ENCODE measurements at places on chromosomes 7 and 10.

GRCh38 chr7:93923942-93924341 lies 2.4 kb downstream of the GNG11 start:
- DNase-seq, result peak; percentile 30

GRCh38 chr10:78653555-78653954 lies 415.2 kb upstream of the ZMIZ1 start:
- DNase-seq, result no peak

DNA sequence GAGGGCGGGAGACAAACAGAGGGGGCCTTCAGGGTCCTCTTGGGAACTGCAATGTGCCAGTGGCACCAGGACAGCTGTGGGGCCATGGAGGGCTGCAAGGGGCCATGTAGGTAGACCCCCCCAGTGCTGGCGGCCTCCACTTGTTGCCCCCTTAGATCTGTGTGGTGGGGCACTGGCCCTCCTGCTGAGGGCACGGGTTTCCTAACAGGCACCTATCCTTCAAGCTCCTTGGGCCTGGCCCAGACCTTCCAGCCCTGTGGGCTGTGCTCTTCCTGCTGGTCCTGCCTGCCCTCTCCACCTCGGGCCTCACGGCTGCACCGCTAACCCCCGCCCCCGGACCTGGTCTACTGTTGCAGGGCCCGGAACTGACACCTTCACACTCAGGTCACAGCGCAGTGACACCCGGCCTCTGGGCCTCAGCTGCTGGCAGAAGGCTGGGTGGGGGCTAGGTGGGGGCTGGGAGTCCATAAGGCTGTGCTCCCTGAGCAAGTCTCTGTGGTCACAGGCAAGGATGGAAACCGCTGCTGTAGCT lies 12.6 kb downstream of the RASGEF1A start:
- DNase-seq, result no peak

- no peak for DNase-seq
Measured at GRCh38 chr7:111650456-111650999, 88.2 kb upstream of the IMMP2L start.

- no peak for DNase-seq
Measured at GRCh38 chr7:77765481-77765880, 32.8 kb downstream of the TMEM60 start.

DNA sequence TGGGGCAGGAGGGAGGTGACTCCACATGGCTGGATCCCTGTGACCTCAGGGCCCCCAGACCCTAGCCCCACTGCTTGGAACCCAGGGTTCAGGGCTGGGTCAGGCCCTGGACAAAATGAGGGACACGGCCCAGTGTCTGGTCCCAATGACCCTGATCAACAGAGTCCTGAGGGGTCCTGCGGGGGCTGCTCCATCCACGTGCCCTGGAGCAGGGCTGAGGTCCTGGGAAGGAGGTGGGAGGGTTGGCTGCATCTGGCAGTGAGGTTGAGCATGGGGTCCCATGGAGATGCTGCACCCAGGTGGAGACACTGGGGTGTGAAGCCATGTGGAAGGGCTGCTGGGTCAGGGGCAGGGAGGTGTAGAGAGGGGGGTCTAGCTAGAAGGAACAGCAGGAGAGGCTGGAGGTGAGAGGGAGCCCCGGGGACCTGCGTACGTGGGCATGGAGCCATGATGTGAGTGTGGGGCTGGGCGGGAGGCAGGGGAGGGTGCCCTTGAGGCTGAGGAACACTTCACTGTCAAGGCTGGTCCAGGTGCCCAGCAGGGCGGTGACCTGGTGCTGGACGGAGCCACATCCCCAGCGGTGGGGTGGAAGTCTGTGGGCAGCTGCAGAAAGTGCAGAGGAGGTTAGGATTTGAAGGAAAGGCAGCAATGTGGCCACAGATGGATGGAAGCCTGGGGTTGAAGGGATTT lies 604 bp downstream of the SCART1 start:
- no peak for DNase-seq
